ENCODE measurements at places on chromosomes 3 and 15.

DNA sequence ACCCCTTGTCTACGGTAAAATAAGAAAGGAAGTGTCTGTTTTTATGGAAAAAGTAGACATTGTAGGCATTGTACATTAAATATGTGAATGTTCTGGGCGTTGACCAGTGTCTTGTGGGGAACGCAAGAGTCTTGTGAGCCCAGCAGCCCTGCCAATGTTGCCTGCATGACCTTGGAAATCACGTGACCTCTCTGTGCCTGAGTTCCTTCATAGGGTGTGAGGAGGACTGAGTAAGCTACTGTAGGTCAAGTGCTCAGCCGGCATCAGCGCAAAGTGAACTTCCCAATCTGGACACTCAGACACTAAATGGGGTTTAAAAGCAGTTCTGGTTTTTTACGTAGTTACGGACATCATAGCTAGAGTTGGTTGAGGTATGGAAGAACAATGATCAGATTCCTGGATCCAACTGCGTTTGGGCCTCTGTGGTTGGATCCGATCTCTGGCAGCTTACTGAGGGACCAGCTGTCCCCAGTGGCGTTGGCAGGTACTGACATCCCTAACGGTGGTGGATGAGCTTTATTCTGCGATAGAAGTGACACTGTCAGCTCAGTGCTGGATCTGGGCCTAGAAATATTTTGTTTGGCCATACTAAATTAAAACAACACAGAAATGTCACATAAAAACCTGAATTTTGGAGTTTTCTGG, 63.8 kb downstream of the SPSB4 start:
- DNase-seq, result no peak

GRCh38 chr15:63573533-63573932, 23.7 kb upstream of the FBXL22 start:
- DNase-seq, result no peak

- DNase-seq, result no peak
Measured at GRCh38 chr3:174423936-174424335, 435.2 kb upstream of the NAALADL2 start.

- DNase-seq, result no peak
Measured at GRCh38 chr3:38254872-38255271, 10.7 kb upstream of the SLC22A13 start.

Measured in left hindlimb (tissue), 1 donor.